Glutamatergic neuron (in vitro differentiated cells): ENCODE measurements at places on chromosomes 5 and 9. TPM values are rescaled to one million over a fixed set of nuclear protein-coding genes. Genes with fewer than 3 reads are reported as not detected.

- no peak for DNase-seq
Measured at GRCh38 chr9:1917396-1917935, 97.7 kb upstream of the SMARCA2 start.

ZNF483 gene
- total RNA-seq, result 6.5 TPM

DNA sequence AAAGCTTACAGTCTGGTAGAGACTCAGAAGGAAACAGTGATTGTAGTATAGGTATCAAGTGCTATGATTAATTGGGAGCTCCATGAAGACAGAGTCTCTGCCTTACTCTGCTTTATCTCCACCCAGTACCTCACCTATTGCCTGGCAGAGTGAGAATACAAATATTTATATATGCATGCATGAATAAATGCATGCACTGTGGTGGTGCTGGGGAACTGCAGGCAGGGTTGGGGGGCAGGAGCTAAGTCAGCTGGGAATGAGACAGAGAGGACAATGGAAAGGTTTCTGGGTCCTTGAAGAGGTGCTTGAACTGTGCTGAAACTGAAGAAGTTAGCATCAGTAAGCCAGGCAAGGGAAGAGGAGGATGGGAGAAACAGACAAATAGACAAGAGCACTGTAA, 80.8 kb upstream of the PPP2R2B start:
- DNase-seq, result no peak

GRCh38 chr9:83432877-83433550, 105.2 kb downstream of the FRMD3 start:
- DNase-seq, result no peak

ANKRD55 gene
- not detected for total RNA-seq

DNA sequence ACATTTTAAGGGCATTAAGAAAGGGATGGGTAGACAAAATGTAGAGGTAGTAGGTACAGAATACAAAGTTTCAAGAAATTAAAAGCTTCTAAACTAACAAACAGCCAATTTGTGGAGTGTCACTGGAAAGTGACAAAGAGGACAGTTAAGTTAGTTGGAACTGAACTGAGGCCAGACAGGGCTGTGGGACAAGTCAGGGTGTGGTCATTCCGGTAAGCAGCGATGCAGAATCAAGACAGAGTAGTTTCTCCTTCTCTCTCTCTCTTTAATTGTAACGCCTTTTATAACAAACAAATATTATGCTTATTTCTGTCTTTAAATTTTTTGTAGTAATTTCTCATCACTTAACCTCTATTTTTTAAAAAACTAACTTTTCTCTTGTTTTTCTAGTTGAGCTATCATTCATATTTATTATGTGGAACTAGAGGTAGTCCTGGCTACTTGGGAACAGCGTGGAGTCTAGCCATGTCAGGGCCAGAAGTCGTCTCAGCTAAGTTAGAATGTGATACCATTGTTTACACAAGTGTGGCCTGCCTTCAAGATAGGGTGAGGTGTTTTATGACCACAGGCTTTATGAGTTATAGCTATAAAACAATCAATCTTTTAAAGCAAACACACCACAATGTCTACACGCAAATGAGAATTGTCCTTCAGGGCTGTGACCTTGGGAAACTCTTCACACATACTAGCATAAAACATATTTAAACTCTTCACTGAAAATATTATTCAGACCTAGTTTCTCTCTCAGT, 115.3 kb upstream of the CDKN2B start:
- no peak for DNase-seq

FBN2 gene
- 0.86 TPM for total RNA-seq

GRCh38 chr9:87630266-87630665, 95.7 kb upstream of the CTSL start:
- DNase-seq, result no peak

TXNDC8 gene
- total RNA-seq, result not detected

- no peak for DNase-seq
Measured at GRCh38 chr9:115717711-115718173, 435.8 kb upstream of the PAPPA start.

HOMER1 gene
- 19.7 TPM for total RNA-seq

- no peak for DNase-seq
Measured at GRCh38 chr9:130451509-130452388, 7.0 kb downstream of the ASS1 start.

- DNase-seq, result no peak
Measured at GRCh38 chr9:77667151-77667550, 19.0 kb upstream of the GNA14 start.

DNA sequence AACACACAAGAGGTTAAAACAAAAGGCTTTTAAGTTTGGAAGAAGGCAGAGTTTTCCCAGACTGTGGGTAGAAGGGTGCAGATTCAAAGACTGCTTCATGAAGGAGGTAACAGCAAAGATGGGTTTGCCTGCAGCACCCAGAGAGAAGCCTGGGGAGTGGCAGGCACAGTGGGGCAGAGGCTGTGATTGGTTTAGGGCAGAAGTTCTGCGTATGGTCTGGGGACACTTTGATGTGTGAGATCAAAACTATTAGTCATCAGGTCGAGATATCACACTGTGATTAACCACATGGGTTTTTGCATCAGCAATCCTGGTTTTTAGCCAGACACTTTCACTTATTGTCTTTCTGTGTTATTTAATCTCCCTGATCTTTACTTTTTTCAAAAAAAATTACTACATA, 188.8 kb upstream of the GLRA1 start:
- no peak for DNase-seq

BARHL1 gene
- total RNA-seq, result not detected

DNA sequence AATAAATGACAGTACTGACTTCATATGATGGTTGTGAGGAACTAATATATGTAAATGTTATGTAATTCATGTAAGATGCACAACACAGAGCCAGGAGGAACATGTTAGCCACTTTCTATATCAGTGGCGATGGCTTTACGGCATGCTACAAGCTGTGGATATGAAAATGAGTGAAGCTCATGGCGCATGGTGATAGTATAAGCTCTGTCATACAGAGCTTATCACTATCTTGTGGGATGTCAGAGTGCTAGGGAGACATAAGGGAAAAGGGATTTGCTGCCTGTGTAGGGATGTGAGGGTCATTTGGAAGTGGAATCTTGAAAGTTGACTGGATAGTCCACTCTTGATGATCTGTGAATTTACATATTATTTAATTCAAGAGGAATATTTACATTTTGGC, 13.6 kb downstream of the CPEB4 start:
- DNase-seq, result no peak

CDX1 gene
- not detected for total RNA-seq

- no peak for DNase-seq
Measured at GRCh38 chr5:142547445-142548380, 138.2 kb downstream of the FGF1 start.

DNA sequence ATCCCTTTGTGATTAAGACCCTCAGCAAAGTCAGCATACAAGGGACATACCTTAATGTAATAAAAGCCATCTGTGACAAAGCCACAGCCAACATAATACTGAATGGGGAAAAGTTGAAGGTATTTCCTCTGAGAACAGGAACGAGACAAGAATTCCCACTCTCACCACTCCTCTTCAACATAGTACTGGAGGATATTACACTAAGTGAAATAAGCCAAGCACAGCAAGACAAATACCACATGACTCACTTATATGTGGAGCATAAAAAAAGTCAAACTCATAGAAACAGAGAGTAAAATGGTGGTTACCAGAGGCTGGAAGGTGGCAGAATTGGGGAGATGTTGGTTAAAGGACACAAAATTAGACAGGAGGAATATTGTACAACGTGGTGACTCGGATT, 118.1 kb upstream of the NFIL3 start:
- DNase-seq, result no peak

DNA sequence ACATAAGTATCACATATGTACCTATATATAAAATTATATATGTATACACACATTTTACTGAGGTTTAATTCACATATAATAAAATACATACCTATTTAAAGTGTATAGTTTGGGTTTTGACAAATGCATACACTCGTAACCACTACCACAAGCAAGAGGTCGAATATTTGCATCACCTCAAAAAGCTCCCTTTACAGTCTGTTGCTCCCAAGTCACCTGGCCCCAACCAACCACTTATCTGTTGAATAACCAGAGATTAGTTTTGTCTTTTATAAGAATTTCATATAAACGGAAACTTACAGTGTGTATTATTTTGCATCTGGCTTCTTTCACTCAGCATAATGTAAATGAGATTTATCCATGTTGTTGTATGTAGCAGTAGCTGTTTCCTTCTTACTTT, 218.9 kb downstream of the MAT2B start:
- DNase-seq, result no peak

GRCh38 chr9:128420651-128421481, at the start of gene CERCAM:
Gene CERCAM (plus strand): TSS chr9:128420857. CDS start chr9:128420878, 21 bp downstream.
- peak; percentile 71 for DNase-seq

DNA sequence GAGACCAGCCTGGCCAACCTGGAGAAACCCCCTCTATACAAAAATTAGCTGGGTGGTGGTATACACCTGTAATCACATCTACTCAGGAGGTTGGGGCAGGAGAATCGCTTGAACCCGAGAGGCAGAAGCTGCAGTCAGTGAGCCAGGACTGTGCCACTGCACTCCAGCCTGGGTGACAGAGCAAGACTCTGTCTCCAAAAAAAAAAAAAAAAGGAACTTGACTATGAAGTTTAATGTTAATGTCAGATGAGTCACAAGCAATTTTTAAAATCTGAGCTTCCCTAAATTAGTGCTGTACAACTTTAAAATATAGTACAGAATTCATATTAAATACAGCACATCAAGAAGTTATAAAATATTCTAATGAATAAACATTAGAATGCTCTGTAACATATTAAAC, 1.5 kb downstream of the MEIKIN start:
- no peak for DNase-seq

GRCh38 chr9:112078432-112078831, 96.7 kb downstream of the SUSD1 start:
- no peak for DNase-seq
